ENCODE measurements at places on chromosomes 5 and 9.

- DNase-seq, result no peak
These were observed 7.3 kb downstream of the GBA2 start for GRCh38 chr9:35741740-35742139.

DNA sequence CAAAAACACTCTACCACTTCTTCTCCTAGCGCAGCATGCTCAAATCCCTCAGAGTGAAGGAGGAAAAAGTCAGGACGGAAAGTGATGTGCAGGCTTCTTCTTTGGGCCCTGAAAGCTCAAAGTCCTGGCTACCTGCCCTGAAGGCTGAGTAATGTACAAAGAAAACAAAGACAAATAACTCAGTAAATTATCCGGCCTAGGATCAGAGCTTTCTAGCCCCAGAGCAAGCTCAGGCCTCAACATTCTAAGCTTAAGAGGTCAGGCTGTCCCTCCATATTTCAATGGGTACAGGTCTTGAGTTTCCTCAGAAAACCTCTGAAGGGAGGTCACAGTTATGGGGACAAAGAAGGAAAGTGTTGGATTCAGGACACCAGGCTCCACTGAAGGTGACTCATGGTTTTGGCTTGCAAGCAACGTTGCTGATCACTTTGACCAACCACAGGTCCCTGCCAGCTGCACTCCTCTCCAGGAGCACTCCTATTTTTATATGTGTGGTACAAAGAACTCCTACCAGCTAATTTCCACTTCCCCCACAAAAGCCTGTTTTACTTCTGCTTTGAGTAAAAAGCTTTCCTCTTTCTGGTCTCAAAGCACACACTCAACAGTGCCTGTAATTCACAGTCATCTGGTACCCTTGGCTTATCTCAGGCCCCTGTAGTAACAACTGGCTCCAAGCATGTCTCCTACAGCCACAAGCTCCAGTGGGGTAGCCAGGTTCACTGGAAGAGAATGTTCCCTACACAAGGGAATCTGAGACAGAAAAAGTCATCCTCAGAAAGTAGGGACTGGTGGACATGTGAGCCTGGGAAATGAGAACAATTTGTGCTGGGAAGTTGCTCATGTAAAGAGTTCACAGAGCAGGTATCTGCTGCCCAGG, 115.7 kb downstream of the UGCG start:
- DNase-seq, result no peak

DNA sequence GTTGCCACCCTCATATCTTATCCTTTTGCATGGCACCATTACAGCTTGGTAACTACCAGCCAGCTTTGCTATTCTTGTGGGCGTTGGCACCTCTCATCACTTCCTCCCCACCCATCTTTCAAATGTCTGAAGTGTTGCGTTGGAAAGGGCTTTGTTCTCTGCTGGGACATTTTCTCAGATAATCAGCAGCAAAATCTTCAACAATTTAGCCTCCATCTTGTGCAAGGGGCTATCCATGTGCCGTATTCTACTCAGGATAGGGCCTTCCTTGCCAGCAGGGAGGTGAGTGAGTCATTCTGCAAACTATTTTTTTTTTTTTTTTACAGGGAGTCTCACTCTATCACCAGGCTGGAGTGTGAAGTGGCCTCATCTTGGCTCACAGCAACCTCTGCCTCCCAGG, 62.1 kb upstream of the NUDT12 start:
- DNase-seq, result no peak

GRCh38 chr9:96050048-96050860, 174.8 kb downstream of the ERCC6L2 start:
- no peak for DNase-seq

DNA sequence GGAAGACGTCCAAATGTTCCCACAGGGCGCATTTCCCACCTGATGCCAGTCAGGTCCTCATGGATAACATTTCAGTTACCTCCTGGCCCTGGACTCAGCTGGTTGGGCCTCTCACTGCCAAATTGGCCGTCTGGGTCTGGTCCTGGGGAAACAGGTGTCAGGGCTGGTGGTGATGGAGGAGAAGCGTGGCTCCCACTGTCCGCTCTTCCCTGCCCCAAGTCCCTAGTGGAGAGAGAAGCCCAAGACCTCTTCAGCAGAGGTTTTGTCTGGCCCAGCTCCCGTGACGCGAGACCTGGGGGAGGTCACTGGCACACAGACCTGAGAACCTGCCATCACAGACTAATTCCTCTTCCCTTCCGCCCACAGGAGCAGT, 27.8 kb upstream of the PRDM12 start:
- DNase-seq, result no peak
